Stimulated activated CD4-positive, alpha-beta T cell treated with anti-CD3 and anti-CD28 coated beads, Interleukin-1b, Interleukin-23, amount 100 ng/mL, for 48 hours (primary cell): ENCODE measurements at places on chromosomes 2 and 18.

DNA sequence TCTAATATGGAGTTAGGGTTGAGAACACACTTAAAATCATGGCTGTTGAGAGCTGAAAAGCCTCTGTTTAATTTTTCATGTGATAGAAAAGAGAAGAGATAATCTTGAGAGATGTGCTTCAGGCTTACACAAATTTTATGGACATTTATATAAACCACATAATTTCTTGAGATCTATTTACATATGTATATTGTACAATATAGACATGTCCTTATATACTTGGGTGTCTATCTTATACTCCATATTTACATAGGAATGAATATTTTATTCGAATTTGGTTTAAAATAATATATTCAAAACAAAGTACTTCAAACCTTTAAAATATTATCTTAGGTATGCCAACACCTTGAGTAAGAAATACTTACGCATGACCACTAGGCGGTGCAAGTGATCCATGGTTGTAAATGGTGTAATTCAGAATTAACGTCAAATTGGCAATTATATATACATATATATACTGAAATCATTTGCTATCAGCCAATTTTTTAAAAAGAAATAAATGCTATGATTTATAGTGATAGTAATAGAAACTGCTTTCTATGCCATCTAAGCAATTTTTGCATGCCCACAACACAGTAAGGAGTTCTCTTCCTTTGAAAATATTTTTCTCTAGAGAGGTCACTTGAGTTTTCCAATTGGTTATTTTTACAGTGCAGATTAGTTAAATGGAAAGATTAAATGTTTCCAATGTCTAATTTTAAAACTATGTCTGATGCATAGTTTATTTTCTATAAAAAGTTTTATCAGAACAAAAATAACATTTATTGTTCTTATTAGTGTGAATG lies 37.6 kb upstream of the SPAG16 start:
- peak; percentile 41 for DNase-seq

DNA sequence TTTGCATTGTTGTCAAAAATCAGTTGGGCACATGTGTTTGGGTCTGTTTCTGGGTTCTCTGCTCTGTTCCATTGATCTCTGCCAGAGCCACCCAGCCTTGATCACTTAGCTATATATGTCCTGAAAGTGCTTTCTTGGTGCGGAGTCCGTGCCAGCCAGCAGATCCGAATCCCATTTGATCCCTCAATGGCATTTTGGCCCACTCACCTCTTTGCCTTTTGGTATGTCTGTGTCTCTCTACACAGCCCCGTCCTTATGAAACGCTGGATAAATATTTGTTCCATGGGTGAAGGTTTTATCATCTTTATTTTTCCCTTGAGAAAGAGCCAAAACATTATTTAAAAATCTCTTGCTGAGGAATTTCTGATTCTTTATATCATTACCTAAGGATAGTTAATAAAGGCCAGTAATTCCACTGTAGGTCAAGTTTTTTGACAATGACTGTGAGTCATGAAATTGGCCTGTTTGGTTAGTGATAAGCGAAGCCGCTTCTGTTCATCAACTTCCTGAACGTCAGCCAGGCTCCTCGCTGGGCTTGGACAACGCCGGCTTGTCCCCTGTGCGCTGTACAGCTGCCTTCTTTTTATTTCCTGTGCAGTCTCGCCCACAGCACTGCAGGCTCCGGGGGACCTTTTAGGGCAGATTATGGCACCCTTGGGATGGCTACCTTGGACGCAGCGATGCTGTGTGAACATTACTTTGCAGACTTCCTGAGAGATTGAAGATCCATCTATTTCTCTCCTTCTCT lies 24.9 kb downstream of the MTCL1 start:
- no peak for DNase-seq

DNA sequence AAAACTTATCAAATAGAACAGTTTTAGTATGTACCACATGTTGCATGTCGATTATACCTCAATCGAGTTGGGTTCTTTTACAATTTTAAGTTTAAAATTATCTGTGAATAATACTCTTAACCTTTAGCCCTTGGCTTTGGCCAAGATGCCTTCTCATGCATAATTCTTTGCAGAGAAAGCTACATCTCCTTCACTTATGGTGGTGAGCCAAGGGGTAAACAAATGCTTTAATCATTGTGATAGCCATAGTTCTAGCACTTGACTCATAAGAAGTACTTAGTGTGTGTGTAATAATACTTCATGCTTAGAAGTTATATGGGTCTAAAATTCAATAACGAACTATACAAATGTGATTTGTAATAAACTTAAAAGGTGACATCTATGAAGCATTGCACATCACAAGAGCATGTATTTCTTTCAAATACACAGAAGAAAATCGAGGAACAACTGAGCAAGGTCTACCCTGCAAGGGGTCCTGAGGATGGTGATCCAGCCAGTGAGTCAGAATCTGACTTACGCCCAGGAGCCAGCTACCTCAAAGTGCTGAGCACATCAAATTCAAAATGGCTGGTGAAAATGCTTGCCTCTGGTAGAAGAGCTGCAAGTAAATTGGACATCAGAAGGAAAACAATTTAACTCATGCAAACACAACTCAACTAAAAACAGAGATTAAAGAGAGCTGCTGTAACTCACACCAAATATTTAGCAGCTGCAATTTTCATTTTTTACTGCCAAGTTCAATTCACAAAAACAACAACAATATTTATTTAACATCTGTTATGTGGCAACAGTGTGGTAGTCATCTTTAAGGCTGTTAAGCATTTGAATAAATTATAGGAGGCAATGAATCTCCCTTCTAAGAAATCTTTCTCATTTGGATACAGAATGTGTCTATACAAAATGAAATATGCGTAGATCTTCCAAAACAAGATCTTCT lies 23.8 kb upstream of the TTC39C start:
- DNase-seq: no peak

DNA sequence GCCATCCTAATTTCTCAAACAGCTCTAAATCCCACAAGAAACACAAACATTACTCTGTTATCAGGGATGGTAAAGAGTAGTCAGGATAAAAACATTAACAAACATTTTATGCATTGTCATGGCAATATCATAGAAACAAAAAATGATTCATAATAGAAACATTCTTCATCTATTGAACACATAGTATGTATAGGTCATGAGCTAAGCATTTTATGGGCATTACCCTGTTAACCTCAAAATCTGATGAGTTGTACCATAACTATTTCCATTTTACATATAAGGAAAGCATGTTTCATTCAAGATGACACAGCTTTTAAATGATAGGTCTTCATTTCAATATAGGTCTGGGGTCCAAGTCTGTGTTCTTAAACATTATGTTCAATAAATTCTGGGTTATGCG lies 344.9 kb downstream of the RND3 start:
- DNase-seq: no peak

- no peak for DNase-seq
These were observed 680 bp upstream of the FHOD3 start for GRCh38 chr18:36296650-36297416.

DNA sequence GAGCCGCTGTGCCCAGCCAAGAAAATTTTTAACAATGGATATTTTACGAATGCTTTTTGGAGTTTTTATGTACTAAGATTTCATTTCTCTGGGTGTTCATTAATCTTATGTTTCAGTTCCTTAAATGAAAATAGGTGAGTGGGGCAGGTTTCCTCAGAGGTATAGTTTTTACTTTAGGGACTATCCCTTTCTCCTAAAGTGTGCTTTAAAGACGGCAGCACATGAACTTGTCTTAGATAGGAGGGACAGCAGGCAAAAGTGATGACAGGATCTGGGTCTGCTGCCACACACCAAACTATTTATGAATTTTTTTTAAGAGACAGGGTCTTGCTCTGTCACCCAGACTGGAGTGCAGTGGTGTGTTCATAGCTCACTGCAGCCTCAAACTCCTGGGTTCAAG lies 8.0 kb upstream of the REL start:
- peak; percentile 30 for DNase-seq

GRCh38 chr2:23456881-23457760 lies 72.1 kb downstream of the KLHL29 start:
- DNase-seq: no peak

DNA sequence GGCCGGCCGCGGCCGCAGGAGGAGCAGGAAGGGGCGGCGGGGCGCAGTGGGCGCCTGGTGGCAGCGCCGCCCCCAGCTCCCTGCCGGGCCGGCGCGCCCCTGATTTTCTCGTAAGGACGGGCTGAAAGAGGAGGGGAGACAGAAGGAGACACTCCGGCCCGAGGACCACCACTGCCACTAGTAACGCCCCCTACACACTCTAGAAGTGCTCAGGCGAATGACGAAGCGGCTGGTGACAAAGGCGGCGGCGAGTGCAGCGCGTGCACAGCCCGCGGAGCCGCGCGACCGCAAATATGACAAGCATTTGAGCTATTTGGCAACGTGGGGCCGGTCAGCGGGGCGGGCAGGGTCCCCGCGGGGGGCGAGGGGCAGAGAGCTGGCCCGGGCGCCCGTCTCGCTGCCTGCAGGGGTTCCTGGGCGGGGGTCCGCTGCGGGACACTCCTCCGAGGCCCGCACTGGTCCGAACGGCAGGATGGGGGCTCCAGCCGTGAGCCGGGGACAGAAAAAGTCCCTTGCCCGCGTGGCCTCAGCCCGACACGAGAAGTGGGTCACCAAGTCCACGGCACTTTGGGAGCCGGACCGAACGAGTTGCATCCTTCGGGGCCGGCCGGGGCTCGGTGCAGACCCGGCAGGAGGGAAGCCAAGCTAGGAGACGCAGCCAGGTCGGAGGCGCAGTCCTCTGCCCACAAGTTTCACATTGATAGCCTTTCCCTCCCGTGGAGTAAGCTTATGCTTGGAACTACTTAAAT lies 524 bp upstream of the SERTAD2 start:
- DNase-seq: peak; percentile 63
